T-helper 2 cell (primary cell): ENCODE measurements at places on chromosomes 3 and 15.

GRCh38 chr3:48429960-48430707 is at the start of gene PLXNB1:
Gene PLXNB1 (minus strand): TSS chr3:48430086. CDS start chr3:48424611, 5,475 bp downstream.
- no peak for DNase-seq

- DNase-seq, result no peak
These were observed 102.9 kb downstream of the SUCLG2 start for GRCh38 chr3:67551361-67552016.

DNA sequence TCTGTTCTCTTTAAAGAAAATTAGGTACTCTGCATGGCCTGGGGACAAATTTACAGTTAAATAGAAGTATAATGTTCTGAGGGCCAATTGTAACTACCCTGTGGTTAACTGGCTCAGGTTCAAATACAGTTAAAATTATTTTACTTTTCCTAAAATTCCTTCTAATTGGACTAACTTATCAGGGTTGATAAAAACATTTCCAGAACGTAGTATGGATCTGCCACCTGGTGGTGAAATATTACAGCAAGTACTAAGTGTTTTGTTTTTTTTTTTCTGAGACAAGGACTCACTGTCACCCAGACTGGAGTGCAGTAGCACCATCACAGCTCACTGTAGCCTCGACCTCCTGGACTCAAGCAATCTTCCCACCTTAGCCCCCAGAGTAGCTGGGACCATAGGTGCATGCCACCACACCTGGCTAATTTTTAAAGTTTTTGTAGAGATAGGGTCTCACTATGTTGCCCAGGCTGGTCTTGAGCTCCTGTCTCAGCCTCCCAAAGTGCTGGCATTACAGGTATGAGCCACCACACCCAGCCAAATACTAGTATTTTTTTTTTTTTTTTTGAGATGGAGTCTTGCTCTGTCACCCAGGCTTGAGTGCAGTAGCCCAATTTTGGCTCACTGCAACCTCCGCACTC is 29.2 kb downstream of the NEO1 start:
- DNase-seq, result peak; percentile 43

DNA sequence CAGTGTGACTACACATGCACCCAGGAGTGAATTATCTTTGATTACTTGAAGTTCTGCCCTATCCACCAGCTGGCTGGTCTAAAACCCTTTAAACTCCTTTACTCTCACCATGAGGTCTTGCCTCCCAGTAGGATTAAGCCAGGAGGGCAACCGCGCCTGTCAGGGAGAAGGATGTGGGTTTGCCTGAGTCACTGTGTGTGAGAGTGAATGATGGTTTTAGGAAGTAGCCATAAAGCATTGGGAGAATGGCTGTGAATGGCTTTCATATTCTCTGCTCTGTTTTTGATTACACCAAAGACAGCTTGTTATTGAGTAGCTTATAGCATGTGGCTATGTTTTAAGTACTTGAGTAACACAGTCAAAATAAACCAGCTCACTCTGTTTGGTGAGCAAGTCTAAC is 637.7 kb upstream of the TBL1XR1 start:
- DNase-seq, result no peak

DNA sequence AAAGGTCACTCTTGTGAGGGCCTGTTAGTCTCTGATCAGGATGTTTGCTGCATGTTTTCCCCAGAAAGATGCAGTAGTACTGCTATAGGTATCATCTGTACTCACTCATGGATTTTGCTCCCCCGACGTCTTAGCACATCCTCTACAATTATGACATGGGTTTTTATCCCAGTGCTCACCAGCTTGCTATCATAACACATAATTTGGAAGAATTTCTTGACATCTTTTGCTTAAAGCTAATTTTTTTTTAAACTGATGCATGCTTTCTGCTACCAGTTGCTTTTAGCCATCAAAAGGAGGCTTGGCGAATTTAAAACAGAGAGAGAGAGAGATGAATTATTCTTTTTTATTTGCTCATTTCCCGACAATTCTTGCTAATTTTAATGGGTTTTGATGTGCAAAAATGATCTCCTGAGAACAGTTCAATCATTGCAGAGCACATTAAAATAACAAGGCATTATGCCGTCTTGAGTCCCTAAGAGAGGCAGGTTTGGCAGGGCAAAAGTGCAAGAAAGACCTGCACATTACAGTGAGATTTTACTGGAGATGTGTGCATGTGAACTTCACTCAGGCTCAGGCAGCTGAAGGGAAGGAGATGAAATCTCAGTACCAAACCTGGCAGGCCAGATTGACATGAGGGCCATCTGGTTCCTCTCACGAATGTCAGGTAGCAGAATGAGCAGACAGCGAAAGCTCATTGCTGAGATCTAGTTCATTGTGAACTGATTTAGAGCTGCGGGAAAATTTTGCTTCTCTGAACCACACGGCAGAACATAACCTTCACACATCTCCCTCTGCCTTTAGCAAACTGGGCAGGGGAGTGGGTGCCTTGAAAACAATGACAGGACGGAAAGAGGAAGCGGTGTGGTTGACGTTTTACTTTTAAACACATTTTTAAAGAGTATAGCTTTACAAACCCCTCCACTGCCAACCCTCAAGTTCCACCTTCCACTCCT is 25.9 kb upstream of the GOLGA8B start:
- DNase-seq, result no peak

GRCh38 chr15:42736178-42736792 is 643 bp downstream of the CDAN1 start:
- DNase-seq, result peak; percentile 22

GRCh38 chr15:32636908-32637567 is 4.5 kb upstream of the SCG5 start:
- DNase-seq, result no peak

DNA sequence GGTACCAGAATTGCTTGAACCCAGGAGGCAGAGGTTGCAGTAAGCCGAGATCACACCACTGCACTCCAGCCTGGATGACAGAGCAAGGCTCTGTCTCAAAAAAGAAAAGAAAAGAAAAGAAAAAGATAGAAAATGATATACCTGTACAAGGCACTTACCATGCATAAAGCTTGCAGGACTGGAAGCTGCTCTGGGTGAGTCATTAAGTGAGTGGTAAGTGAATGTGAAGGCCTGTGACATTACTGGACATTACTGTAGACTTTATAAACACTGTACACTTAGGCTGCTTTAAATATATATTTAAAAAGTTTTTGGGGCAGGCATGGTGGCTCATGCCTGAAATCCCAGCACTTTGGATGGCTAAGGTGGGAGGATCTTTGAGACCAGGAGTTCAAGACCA is 99.2 kb downstream of the SLMAP start:
- DNase-seq, result no peak

- DNase-seq, result no peak
These were observed 112.4 kb upstream of the PFN2 start for GRCh38 chr3:150082898-150083654.

GRCh38 chr15:80265021-80265420 is 13.0 kb upstream of the CTXND1 start:
- no peak for DNase-seq

DNA sequence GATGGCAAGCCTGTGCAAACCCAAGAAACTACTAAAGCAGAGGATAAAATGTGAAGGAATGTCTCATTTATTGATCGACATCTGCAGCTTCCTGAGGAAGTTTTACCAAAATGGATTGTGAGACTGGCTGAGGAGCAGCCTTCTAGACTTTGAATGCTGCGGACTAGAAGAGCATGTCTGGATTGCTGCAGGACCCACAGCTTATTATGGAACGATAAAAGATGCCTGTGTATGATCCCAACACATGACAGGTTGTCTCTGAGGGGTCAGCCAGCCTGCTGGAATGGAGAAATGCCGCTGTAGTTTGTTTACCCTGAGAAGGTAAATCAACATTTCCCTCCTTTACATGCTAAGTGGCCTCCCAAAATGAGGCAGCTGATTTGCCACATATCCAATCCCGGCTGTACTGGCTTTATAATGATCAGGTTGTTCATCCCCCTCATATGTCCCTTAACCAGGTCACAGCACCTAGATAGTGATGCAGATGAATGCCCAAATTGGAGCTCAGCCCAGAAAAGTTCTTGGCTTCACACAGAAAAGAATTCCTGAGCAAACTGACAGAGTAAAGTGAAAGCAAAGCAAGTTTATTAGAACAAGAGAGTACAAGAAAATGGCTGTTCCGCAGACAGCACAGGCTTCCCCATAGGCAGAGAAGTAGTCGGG is 63.9 kb downstream of the IL12A start:
- DNase-seq, result no peak

DNA sequence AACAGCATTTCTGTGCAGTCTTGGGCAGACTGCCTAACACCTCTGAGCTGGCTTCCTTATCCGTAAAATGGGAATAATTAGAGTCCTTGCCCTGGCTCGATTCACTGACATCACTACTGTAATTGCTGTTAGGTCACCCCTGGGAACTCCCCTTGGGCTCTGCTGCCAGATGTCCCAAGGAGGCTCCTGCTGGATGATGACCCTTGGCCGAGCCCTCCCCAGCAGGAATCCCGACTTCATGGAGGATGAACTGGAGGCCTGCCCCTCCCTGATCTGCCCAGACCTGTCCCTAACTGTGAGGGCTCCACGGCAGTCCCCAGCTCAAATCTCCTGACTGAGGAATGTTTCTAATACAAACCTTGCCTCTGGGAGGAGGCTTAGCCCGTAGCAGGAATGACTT is 18.0 kb downstream of the ESYT3 start:
- no peak for DNase-seq

- no peak for DNase-seq
These were observed 62.4 kb upstream of the MEF2A start for GRCh38 chr15:99503411-99503810.

GRCh38 chr3:124923833-124924232 is 10.7 kb downstream of the MUC13 start:
- no peak for DNase-seq

- no peak for DNase-seq
These were observed 303.6 kb upstream of the ARPP21 start for GRCh38 chr3:35335703-35336102.

DNA sequence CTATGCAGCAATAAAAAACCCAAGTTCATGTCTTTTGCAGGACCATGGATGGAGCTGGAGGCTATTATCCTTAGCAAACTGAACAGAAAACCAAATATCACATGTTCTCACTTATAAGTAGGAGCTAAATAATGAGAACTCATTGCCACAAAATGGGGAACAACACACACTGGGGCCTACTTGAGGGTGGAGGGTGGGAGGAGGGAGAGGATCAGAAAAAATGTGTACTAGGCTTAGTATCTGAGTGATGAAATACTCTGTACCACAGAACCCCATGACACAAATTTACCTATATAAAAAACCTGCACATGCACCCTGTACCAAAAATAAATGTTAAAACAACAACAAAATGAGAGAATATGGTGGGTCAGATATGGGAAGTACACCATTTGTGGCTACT is 49.6 kb upstream of the AADACL2 start:
- DNase-seq, result no peak

DNA sequence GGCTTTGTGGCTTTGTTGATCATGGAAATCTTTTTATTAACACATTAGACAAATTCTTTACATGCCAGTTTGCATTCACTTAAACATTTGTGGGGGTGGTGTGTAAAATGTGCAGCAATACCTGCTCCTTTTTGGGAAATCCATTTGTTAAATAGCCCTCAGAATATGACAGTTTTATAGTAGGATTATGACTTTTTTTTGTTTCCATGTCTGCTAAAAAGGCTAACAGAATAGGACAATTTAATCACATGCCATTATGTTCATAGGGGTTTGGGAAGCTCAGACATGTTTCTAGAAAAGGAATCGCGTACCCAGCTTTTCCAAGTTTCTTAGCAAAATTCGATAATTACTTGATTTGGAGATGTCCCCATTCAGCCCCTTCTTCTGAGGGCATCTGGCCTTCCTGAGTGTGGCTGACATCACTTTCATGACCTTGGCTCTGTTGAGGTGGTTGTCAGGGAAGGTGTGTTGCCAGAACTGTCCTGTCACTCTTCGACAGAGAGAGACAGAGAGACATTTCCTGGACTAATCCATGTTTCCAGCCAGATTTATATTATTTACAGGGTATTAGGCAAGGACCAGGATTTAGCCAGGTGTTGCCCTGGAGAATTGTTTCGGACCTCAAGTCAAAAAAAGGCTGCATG is 126.4 kb downstream of the PTPRG start:
- no peak for DNase-seq

DNA sequence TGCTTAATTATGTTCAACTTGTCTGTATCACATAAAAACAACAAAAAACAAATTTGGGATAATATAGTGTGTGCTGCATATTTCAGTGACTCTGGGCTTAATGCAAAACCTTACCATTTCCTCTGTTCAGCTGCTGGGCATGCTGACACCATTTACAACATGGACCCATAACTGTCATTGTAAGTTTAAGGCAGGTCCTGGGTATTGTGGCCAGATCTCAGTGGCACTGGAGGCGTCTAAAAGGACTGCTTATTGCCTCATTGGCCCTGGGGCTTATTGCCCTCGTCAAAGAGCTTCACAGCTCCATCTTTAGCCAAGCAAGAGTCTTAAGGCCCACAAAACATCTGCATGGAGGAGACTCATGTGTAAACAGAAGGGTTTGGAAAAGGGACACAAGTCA is 390.2 kb downstream of the NR2F2 start:
- no peak for DNase-seq

DNA sequence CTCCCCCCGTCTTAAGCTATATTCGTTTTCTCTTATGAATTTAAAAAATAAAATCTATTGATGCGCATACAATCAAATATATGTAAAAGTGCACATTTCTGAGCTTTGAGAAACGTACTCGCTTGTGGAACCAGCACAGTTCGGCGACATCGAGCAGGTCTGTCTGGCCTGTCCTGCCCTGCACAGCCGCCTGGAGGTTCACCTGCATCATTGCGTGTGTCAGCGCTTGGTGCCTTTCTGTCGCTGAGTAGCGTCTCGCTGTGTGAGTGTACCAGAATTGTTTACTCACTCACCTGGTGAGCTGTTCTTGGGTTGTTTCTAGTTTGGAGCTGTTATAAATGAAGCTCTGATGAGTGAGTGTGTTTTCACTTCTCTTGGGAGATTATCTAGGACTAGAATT is 104.0 kb downstream of the VGLL4 start:
- no peak for DNase-seq

DNA sequence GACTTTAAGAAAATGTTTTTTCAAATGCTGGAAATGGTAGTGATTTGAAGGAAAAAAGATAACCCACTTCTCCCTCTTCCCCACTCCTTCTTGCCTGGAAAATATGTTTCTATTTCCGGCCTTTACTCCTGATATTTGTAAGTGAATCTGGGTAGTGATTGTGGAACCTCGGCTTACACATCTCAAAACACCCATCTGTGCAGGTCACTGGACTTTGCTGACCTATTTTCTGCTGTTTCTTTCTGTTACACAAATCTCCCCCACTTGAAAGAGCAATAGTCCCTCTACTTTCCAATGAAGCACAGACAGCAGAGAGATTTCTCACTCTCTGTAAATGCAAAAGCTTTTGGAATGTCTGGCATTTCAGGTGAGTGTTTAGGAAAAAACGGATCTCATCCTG is 76.9 kb upstream of the ICE2 start:
- DNase-seq, result no peak

- no peak for DNase-seq
These were observed 50.1 kb upstream of the STT3B start for GRCh38 chr3:31482493-31483200.

- no peak for DNase-seq
These were observed 479.6 kb downstream of the CNTN3 start for GRCh38 chr3:74134831-74135230.
